ENCODE measurements at places on chromosomes 16 and 17. TPM values are rescaled to one million over a fixed set of nuclear protein-coding genes. Genes with fewer than 3 reads are reported as not detected.
A peak's percentile ranks its signal among the peaks of the same experiment; 100 is the strongest.

Gene SLC16A13
- 0.96 TPM for polyA plus RNA-seq

Gene ANKRD40CL
- 0.30 TPM for polyA plus RNA-seq

Gene CBFA2T3
- polyA plus RNA-seq: 18.9 TPM

Gene PRAC2
- polyA plus RNA-seq: not detected

Gene FAHD1
- 21.3 TPM for polyA plus RNA-seq

GRCh38 chr16:28067604-28068379 lies 4.3 kb upstream of the GSG1L start:
- DNase-seq: no peak

DNA sequence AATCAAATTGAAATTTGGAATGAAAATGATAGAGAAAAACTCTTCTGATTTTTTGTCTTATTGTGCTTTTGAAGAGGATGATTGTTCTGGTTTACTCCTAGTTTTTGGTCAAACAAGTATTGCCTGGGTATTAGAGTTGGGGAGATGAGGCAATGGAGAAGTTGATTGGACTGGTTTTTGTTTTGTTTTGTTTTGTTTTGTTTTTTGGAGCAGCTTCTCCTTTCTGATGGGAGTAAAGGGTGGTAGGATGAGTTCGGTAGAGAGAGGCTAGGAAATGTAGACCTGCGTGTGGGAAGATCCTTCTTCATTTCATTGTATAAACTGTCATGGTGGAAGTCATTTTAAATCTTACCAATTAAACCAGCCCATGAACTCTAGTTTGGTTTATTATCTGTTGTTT lies 17.7 kb downstream of the ATP6V0A1 start:
- no peak for DNase-seq

DNA sequence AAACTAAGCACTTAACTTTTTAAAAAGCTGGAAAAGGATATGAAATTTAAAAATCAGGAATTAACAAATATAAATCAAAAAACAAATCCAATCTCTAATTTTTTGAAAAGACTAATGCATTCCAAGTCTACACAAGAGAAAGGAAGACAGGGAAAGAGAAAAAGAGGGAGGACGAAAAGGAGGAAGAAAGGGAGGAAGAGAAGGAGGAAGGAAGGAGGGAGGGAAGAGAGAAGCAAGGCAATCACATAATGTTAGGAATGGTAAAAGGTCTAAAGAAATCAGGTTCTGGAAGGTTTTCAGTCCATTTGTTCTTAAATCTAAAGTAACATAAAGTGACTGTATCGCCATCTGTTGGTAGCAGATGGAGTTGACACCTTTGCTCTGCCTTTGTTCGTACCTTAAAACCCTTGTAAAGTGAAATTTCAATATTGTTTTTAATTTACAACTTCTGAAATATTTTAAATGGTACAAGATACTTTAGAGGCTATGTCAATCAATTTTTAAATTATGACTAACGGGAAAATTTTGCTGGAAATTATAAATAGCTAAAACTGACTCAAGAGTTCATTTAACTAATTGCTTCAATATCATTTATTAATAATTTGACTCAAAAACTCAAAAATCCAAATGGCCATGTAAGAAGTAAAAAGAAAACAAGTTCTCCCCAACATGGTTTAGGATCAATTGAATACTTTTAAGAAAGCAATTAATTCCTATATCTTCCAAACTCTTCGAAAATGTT lies 20.4 kb upstream of the CDYL2 start:
- peak; percentile 19 for DNase-seq

- DNase-seq: no peak
Measured at GRCh38 chr16:57969451-57970123, 1.3 kb downstream of the CNGB1 start.

GRCh38 chr17:292531-293382 lies 59.9 kb downstream of the RPH3AL start:
- no peak for DNase-seq

DNA sequence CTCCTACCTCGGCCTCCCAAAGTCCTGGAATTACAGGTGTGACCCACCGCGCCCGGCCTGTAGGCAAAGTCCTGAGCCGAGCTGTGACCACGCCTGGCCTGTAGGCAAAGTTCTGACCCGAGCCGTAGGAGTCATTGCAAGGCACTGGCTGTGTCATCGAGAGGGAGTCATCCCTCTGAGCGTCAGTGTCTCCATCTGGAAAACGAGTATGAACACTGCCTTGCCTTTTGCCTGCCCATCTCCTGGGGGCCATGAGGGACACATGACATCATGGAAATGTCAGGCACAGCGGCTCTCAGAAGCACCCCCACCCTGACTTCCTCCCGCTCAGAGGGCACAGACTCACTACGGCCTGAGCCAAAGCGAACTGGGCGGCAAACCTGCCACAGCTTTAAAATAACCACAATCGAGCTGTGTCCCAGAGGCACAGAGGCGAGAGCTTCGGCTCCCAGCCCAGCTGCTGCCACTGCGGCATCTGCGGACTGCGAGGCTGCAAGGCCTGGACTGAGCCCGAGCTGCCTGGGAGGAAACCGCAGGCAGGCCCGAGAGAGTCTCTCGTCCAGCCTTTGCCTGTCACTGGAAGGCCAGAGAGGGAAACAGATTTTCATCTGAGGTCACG lies 50.8 kb downstream of the RPH3AL start:
- DNase-seq: no peak
